ENCODE measurements at places on chromosomes 11 and 22.
A peak's percentile ranks its signal among the peaks of the same experiment; 100 is the strongest.

DNA sequence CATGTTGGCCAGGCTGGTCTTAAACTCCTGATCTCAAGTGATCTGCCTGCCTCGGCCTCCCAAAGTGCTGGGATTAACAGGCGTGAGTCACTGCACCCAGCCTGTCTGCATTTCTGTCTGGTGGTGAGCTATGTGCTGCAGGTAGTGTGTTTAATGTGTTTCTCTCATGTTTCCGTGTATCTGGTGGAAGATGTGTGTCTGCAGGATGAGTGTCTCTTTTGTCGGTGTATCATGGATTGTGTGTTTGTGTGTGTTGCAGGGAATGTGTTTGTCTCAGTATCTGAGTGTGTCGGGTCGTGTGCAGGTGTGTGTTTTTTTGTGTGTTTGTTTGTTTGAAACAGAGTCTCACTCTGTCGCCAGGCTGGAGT lies 16.1 kb downstream of the SCARF2 start:
- DNase-seq: no peak

GRCh38 chr11:129787532-129788155 lies 28.0 kb upstream of the TMEM45B start:
- DNase-seq: no peak

DNA sequence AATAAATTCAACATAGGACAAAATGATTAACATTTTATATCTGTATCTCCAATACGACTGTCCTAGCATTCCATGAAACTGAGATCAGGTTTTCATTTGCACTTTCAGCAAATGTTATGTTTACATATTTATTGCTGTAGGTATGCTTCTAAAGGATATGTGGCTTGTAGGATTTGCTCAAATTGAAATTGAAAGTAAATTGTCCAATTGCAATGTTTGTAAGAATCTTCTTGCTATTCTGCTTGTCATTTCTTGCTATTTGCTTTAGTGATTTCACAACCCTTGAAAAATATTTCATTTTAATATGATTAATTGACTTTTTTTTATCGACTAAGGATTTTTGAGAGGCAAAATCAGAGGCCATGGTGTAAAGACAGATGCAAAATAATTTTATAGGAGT lies 904.2 kb upstream of the RAG2 start:
- no peak for DNase-seq

DNA sequence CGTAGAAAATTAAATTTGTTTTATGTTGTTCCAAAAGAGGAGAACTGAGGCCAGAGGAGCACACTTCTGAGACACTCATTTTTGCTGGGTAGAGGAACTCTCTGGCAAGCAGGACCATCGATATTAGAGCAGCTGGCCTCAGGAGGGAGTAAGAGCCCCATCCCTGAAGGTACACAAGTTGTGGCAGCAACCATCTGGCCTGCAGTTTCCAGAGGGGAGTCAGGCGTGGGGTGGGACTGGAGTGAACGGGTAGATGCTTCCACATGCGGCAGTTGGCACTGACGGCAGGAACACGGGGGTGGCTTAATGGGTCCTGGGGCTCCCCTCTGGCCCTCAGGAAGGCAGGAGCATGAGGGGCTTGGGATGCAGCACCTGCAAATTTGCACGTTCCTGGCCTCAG lies 13.2 kb upstream of the SSTR3 start:
- no peak for DNase-seq

- DNase-seq: peak; percentile 84
Measured at GRCh38 chr11:46361283-46362155, 14.3 kb downstream of the DGKZ start.

DNA sequence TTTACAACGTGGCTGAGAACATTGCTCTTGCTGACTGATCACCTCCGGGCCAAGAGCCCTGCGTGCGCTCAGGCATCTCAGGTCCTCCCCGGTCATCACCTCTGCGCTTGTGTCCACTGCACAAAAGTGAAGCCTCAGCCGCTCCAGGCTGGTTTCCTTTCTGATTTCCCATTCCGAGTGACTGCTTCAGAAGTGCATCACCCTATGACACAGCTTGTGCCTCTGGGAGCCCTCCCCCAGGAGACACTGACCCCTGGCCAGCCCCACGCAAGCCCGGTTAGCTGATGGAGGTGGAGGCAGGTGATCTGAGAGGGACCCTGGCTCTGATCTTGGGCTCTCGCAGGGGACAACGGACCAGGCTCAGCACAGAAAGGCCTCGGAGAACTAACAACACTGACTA lies 38.3 kb upstream of the GNB1L start:
- no peak for DNase-seq

- no peak for DNase-seq
Measured at GRCh38 chr22:22834783-22835182, 52.8 kb upstream of the IGLL5 start.

GRCh38 chr22:47616396-47617020 lies 854.1 kb downstream of the TBC1D22A start:
- no peak for DNase-seq

DNA sequence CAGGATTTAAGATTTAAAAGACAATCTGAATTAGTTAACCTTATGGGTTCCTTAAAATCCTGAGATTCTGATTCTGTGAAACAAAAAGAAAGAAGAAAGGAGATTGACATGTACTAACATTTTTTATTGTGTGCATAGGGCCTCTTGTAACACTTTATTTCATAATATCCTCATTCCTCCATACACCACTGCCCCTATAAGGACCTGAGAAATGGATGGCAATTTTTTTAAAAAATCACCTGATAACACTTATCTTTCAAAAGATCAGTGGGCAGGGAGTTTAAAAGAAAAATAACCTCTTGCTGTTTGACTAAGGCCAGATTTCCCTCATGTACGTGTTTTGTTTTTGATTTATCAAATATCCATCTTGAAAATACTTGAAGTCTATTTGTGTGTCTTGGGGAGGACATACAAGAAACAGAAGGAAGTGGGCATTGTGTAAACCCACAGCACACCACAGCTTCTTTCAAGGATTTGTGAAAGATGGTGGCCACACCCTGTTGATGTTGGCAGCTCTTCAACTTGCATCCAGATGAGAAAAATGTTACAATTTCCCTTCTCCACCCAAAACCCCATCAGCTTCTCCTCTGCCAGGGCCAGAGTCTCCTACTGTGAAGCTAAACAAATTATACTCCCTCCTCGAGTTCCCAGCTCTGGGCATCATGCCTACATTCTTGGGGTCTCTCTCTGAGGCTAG lies 35.0 kb upstream of the MPEG1 start:
- DNase-seq: no peak

GRCh38 chr11:35683728-35684339 lies 21.3 kb downstream of the TRIM44 start:
- no peak for DNase-seq

GRCh38 chr11:129705341-129705740 lies 110.3 kb upstream of the TMEM45B start:
- no peak for DNase-seq

DNA sequence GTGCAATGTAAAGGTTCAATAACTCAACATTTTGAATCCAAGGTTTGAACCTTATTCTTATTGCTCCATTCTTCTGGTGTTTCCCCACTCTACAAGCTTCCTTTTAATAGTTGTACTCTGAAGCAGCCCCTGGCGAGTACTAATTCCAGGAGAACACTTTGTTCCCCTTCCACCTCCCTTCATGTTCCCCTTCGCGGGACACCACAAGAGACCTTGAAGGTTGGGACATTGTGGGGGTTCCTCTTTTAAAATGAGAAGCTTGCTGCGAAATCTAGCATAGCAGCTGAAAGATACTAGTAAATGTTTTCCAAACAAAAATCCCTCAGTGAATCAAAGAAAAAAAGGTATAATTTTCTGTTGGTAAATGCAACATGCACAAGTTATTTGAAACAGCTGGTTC lies 626.3 kb upstream of the LRRC4C start:
- no peak for DNase-seq

- DNase-seq: no peak
Measured at GRCh38 chr11:11958403-11959231, 49.8 kb downstream of the DKK3 start.

DNA sequence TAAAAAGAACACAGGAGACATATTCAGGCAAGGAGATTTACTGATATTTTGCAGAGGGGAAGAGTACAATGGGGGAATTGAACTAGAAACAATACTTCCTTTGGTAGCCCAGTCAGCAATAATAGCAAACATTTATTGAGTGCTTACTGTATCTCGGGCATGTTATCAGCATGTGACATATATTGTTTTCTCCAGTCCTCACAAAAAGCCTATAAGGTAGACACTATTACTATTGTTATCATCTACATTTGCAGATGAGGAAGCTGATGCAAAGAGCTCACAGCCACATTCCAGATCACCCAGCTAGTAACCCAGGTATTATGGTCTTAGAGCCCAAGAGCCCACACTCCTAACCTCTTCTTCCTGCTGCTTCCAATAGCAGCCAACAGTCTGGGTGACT lies 27.9 kb downstream of the NAV2 start:
- DNase-seq: no peak

DNA sequence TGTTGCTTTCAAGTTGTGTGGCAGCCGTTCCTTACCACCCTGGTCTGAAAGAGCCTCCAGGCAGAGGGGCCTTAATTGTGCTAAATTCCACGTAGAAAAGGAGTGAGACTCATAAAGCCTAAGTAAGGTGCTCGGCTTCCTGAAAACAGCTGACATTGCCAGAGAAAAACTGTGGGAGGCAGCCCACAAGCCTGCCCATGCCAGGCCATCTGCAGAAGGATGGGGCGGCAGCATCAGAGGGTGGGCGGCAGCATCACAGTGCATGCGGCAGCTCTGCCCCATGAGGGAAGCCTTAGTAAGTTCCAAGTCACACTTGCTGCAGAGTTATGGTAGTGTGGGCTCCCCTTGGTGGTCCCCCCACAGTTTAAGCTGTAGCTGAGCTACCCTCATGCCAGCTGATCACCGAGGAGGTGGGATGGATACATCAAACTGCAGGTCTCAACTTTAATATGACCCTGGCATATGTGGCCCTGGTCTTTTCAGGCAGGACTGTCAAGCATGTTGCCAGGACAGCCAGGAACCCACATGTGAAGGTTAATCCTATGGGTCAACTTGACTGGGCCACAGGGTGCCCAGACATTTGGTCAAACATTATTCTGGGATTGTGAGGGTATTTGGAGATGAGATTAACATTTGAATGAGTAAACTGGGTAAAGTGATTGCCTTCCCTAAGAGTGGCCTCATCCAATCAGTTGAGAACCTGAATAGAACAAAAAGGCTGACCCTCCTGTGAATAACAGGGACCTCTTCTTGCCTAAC lies 3.1 kb upstream of the EIF3F start:
- DNase-seq: no peak

GRCh38 chr22:26050079-26050478 lies 119.2 kb upstream of the SEZ6L start:
- no peak for DNase-seq

GRCh38 chr11:109552376-109552775 lies 130.4 kb downstream of the C11orf87 start:
- DNase-seq: no peak
